GM13977 (cell line): ENCODE measurements at places on chromosomes 1 and 21.

DNA sequence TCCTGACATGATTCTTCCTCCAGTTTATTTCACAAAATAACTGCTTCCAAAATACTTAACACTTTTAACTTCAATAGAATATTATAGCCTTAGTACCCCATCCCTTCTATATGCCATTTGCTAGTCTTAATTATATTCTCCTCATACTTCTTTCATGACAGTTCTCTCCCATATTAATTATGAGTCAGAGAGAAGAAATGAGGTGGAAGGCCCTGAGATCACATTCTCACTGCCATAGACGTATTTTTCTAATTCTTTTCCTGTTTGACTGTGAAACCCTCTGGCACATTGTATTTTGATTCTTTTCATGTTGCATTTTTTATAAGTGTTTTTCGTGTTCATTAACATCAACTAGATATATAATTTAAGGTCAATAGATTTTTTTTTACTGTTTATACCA, 88.4 kb downstream of the GTF2B start:
- DNase-seq = no peak

- DNase-seq = no peak
These were observed 519.7 kb upstream of the PRMT6 start for GRCh38 chr1:106536741-106537140.

DNA sequence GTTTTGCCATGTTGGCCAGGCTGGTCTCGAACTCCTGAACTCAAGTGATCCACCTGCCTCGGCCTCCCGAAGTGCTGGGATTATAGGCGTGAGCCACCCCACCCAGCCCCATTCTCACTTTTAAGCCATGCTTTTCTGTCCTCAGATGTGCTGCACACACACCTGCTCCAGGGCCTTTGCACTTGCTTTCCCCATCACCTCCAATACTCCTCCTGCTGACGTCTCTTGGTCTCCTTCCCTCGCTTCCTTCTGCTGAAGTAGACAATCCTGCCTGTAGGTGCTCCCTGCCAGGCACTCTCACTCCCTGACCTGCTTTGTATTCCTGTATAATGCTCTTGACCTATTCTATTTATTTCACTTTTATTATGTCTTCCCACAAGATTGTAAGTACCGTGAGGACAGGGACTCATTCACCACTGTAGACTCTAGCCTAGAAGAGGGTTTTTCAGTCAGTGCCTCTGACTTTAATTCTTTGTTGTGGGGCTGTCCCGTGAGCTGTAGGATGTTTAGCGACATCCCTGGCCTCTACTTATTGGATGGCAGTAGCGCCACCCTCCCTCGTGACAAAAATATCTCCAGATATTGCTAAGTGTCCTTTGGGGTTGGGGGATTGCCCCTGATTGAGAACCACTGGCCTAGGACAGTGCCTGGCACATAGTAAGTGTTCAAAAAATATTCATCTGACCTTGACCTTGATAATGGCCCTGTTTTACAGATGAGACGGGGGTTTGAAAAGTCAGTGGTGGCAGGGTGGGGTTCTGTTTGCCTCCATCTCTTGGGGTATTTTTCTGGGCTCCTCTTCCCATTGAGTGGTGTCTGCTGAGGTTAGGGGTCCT, 4.6 kb downstream of the TNFRSF1B start:
- DNase-seq = no peak

DNA sequence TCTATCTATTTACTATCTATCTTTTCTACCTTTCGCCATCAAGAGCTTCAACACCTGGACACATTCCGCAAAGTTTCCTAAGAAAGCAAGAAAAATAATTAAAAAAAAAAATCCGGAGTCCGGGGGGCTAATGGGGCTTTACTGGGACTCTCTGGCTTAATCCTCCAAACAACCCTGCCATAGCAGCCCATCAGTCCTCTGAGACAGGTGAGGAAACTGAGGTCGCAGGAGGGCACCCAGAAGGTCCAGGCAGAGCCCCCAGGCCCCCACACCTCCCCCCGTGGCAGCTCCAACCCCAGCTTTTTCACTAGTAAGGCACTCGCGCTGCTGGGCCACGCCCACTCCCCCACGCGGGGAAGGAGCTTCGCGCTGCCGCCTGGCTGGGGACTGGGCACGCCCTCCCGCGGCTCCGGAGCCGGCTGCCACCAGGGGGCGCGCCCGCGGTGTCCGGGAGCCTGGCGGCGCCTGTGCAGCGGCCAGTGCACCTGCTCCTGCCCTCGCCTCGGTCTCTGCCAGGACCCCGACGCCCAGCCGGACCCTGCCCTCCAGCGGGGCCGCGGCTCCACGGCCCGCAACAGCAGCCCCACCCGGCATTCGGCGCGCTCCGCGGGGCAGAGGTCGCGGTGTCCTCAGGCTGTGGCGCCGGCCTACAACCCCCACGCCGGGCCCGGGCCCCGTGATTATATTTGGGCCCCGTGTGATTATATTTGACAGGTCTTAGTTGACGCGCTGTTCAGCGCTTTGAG, 54.1 kb upstream of the SAMD11 start:
- DNase-seq = peak; percentile 87

- DNase-seq = no peak
These were observed 2.2 kb downstream of the CAMK1G start for GRCh38 chr1:209585672-209586071.

- no peak for DNase-seq
These were observed 57.4 kb downstream of the DNTTIP2 start for GRCh38 chr1:93821423-93822144.

DNA sequence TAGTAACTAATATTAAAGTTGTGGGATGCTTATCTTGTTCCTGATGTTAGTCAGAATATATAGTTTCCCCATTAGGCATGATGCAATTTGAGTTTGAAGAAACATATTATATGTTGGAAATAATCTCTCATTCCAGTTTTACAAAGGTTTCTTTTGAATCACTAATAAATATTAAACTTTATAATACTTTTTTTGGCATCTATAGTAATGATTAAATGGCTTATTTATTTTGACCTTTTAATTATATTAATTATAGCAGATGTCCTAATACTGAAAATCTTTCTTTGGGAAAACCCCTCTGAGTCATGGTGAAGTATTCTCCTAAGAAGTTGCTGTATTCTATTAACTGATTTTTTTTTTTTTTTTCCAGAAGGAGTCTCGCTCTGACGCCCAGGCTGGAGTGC, 28.5 kb upstream of the PTGS2 start:
- no peak for DNase-seq

GRCh38 chr1:185973645-185974044, 239.5 kb downstream of the HMCN1 start:
- DNase-seq = no peak

- no peak for DNase-seq
These were observed 97.6 kb upstream of the KAZN start for GRCh38 chr1:14500912-14501311.

DNA sequence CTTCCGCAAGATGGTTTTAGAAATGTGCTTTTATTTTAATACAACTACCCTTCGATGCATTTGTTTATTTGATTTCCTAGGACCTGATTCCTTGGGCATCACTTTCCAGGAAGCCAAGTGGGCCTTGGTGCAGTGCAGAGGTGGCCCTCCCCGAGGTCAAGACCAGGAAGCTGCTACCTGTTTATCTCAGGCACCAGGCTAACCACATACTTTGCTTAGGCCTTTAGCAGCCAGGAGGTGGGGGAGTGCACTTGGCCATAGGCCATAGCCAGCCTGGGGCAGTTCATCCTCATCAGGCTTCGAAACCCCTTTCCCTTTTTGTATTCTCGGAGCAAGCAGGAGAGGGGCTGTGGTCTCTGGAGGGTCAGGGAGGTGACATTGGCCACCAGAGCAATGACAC, 45.4 kb downstream of the SMYD2 start:
- no peak for DNase-seq

DNA sequence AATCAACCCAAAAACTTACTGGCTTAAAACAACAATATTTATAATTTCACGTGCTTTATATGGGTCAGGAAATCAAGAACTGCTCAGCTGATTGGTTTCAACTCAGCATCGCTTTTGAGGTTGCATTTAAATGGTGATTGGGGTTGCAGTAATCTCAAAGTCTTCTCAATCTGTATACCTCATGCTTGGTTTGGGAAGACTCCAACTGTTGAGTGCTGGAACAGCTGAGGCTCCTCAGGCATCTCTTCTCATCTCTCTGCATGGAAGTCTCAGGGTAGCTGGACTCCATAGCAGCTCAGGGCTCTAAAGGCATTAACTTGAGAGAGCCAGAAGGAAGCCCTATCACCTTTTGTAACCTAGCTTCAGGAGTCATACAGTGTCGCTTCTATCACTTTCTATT, 35.1 kb downstream of the AK5 start:
- DNase-seq = no peak

DNA sequence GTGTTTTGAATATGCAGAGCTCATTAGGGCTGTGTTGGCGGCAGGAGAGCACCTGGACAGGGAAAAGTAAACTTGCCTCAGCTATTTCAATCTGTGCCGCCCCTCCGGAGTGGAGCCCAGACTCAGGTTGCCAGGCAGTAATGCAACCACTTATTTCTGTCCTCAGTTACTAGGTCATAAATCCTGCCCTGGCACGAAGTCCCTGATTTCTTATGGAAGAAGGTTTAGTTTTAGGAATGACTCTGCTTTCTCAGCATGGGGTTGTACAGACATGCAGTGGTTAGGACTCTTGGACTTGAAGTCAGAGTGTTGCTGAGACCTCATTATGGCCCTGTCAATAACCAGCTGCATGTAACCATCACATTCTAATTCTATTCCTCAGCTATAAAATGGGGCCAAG, 98.3 kb upstream of the FGGY start:
- no peak for DNase-seq

GRCh38 chr1:10943991-10944730, 68.3 kb upstream of the TARDBP start:
- DNase-seq = no peak

GRCh38 chr1:240245629-240246020, 153.9 kb downstream of the FMN2 start:
- no peak for DNase-seq

GRCh38 chr1:165928075-165928731, 100.8 kb downstream of the UCK2 start:
- peak; percentile 77 for DNase-seq

GRCh38 chr1:24463776-24464735, 38.6 kb upstream of the RCAN3 start:
- no peak for DNase-seq

GRCh38 chr1:200150006-200150405, 122.5 kb downstream of the NR5A2 start:
- no peak for DNase-seq

DNA sequence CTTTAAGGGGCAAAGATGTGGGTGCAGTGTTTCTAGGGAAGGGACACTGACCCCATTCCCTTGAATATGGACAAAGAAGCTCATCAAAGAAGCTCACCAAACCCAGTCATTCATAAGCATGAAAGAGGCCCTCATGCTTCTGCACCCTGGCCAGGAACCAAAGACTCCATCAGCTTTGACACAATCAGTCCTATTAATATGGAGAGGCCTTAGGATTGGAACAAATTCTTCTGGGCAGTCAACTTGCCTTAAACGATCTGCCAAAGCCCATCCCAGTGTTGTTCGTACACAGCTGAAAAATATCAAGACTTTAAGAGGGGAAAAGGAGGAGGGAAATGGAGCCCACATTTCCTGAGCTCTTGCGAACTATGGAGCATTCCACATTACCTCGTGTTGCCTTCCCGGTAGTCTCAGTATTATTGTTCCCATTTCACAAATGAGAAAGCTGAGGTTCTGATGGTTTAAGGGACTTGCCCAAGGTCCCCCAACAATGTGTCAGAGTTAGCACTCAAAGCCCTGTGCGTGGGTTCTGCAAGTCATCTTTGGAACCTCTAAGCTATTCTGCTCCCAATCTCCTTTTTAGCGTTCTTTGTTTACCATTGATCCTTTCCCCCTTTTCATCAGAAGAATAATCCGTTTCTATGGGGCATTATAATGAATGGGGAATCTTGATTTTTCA, 161.9 kb downstream of the ZBTB18 start:
- DNase-seq = no peak

GRCh38 chr21:36482181-36482580, 2.3 kb upstream of the CLDN14 start:
- no peak for DNase-seq

DNA sequence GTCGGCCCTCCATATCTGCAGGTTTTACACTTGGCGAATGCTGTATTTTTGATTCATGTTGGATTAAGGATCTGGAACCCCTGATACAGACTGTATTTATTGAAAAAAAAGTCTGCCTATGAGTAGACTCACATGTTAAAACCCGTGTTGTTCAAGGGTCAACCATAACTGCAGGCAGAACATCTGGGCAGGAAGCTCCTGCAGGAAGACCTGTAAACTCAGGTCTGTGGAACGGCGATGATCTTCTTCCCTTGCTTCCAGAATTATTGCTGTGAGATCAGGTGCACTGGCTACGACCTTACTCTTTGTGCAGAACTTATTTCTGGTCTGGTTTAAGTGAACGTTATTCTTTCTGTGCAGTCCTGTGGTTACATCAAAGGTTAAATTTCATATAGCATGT, 96.6 kb downstream of the DISC1 start:
- no peak for DNase-seq

DNA sequence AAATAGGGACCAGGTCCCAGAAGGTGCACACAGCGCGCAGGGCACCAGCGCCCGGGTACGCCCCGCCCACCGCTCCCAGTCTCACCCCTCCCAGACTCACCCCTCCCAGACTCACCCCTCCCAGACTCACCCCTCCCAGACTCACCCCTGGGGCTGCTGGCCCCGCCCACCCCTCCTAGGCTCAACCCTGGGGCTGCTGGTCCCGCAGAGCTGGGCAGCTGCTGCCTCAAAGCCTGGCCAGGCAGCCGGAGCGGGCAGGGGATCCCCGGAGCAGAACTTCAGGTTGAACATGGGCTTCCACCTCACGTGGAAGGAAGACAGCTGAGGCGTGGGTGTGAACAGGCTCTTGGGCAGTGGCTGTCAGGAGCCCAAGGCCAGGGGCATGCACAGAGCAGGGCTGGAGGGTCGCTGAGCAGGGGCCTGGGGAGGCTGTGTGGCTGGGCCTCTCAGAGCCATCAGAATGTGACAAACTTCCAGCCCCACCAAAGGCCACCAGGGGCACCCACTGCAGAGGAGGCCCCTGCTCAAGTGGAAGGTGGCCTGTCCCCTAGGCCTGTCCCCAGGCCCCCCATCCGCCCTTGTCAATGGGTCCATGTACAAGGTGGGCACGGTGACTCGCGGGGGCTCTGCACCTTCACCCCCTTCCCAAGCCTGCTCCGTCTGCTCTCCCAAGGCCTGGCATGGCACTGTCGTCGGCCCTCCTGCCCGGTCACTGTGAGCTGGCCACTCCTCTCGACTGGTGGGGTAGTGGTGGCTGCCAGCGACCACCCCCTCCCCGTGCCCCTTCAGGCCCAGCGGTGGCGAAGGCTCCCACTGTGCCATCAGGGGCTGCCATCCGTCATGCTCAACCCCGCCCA, 20.4 kb upstream of the SUMO3 start:
- DNase-seq = no peak

GRCh38 chr1:192887426-192887825, 78.6 kb downstream of the RGS2 start:
- no peak for DNase-seq

- no peak for DNase-seq
These were observed at the start of gene B3GALT6 for GRCh38 chr1:1232208-1232795. B3GALT6 (plus strand) TSS chr1:1232237; CDS start chr1:1232279, 42 bp downstream.

- DNase-seq = no peak
These were observed 32.9 kb downstream of the KIFAP3 start for GRCh38 chr1:170041423-170042192.
